HEK293T (cell line): ENCODE measurements at places on chromosomes 2 and 18.
A peak's percentile ranks its signal among the peaks of the same experiment; 100 is the strongest.

DNA sequence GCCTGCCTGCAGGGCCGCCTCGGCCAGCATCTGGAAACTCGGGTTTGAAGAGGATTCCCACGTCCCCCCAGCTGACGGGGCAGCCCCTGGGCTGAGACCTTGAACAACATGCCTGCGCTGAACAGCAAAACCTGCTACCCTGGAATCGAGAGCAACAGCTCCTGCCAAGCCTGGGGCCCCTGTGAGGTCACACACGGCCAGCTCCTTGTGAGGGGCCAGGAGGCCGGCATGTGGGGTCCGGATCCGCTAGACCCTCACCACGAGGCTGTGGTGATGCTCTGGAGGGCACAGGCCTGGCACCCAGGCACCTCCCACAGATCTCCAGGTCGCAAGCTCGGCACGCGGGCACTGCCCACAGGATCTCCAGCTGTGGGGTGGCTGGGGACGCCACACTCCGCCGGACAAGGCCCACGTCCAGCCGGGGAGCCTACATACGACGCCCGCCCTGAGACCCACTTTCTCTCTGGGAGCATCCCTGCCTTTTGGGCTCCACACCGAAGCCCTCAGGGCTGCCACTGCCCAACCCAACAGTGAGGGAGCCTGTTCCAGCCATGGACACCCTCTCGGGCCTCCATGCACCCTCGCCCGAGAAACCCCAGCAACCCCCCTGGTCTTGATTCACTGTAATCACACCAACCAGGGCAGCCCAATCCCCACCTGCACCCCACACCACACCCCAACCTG is 34.1 kb downstream of the SLC66A2 start:
- no peak for DNase-seq

DNA sequence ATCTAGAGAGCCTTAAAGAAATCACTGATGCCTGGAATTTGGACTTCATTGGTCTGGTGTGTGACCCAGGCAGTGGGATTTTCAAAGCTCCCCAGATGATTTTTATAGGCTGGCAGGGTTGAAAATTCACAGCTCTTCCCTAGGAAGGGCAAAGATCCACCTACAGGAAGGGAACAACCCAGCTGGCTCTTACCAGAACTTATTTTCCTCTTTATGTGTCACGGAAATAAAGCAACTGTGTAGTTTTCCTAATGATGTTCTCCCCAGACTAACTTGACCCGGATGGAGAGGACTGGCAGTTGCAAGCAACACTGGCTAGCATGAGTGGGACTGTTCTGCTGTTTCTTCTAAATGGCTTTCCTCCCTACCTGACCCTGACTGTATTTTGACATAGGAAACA is 235.6 kb downstream of the ALPK2 start:
- DNase-seq = no peak

- no peak for DNase-seq
These were observed 139.3 kb upstream of the CREB1 start for GRCh38 chr2:207390302-207391095.

DNA sequence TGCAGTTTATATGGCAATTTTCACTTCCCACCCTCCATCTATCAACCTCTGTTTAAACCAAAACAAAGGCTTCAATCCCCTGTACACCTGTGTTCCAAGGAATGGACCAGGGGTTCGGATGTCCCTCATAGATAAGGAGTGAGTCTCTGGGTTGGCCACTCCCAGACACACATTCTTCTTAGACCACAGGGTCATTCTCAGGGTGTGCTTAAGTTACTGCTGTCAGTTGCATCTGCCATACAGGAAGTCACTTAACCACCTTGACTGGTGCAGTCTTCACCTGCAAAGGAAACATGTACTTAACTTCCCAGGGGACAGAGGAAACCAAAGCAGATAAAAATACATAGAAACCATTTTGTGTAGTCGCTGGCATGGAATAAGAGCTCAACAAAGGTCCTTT is 151.0 kb upstream of the NDUFV2 start:
- DNase-seq = no peak

DNA sequence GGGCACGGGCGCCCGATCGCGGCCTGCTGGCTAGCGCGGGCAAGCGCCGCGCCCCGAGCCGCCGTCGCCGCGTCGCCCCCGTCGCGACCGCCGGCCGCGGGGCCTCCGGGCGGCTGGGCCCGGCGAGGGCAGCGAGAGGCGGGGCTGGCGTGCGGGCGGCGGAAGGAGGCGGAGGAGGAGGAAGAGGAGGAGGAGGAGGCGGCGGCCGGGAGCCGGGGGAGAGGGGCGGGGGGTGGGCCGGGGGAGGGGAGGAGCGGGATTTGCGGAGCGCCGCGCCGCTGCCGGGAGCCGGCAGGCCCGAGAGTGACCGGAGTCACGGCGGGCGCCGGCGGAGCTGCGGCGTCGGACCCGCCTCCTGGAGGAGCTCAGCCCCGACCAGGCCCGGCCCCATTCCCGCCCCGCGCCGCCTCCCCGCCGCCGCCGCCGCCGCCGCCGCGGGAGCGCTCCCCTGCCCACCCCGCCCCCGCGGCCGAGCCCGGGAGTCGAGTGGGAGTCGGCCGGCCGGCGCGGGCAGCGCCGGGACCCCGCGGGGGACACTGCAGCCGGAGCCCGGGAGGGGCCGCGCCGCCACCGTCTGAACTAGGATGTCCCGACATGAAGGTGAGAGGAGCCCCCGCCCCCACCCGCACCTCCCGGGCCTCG is at the start of gene KCMF1:
KCMF1 (plus strand) TSS at position 294 of the 642 bp plus-strand sequence; CDS start at position 585, 291 bp downstream.
- peak; percentile 77 for DNase-seq

DNA sequence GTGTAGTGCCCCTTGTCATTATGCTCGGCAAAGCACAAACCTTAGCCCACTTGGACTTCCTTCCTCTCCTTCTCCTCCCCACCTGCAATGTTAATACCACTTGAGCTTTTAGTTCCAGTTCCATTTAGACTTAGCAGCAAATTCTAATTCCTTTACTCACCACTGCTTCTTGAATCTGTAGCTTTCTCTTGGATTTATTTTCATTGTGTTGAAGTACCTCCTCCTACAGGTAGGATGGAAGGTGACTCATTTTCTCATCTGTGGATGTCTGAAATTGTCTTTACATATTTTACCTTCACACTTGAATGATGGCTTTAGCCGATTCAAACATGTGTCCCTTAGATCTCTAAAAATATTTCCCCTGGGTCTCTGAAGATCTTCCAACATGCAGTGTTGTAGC is 32.8 kb upstream of the BIN1 start:
- DNase-seq = no peak
